ENCODE measurements at places on chromosomes 16 and 17.

GRCh38 chr16:8928467-8928957 lies 35.2 kb downstream of the USP7 start:
- DNase-seq: no peak

DNA sequence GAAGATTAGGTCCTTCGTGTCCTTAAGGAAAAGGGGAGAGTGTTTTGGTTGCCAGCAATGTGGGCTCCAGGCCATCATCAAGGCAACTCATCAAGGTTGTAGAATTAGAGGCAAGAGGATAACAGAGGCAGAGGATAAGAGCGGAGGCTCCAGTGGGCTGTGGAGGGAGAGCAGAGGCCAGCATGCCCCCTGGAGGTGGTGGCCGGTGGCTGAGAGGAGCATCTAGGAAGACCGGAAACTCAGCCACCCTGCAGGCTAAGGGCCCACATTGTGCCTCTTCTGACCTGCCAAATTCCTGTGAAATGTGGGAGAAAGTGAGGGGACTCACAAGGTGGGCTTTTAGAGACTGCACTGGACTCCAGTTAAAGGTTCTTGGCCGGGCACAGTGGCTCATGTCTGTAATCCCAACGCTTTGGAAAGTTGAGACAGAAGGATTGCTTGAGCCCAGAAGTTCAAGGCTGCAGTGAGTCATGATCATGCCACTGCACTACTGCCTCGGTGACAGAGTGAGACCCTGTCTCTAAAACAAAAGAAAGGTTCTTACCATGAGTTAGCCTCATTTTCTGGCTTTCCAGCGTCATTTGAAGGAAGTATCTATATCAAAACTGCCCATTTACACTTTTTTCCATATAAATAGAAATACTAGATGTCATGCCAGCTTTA lies 62.7 kb upstream of the ADORA2B start:
- no peak for DNase-seq

GRCh38 chr16:51522902-51523301 lies 371.8 kb upstream of the SALL1 start:
- DNase-seq: no peak

GRCh38 chr17:59490216-59490615 lies 75.2 kb upstream of the DHX40 start:
- DNase-seq: peak; percentile 60

DNA sequence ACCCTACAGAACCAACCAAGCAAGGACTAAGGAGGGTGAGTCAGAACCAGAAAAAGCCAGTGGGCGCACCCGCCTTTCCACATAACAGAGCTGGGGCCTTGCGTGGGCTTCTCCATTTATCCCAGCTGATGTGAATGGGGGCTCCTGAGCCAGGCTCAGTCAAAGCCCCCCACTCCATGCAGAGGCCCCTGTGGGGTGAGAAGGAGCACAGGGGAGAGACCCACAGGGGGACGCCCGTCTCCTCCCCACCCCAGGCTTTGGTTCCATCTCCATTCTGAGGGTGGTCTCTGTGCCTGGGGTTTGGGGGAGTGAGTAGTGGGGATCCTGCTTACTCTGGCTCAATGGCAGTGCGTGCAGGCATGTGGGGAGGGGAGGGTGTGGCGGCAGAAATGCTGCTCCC lies 210.1 kb upstream of the TNRC6C start:
- DNase-seq: peak; percentile 8

- DNase-seq: no peak
Measured at GRCh38 chr17:31811101-31811500, 47.9 kb downstream of the COPRS start.

GRCh38 chr17:27315796-27316465 lies 22.0 kb downstream of the WSB1 start:
- no peak for DNase-seq

Data from right hindlimb (tissue), 1 donor.